Caki2 (cell line): ENCODE measurements at places on chromosomes 6 and 20. TPM values are rescaled to one million over a fixed set of nuclear protein-coding genes. Genes with fewer than 3 reads are reported as not detected.

Gene WDR46
- total RNA-seq, result 92.5 and 98.2 TPM in 2 replicates

Gene ALDH8A1
- 0.20 TPM in 1 of 2 replicates, not detected in the other for total RNA-seq

Gene VSTM2L
- total RNA-seq, result not detected in 2 replicates

Gene GNAS-AS1
- total RNA-seq, result 3.1 and 5.2 TPM in 2 replicates

Gene NT5E
- 46.2 and 47.0 TPM in 2 replicates for total RNA-seq

Gene CTCFL
- not detected in 2 replicates for total RNA-seq

Gene BCAS4
- 84.7 and 97.7 TPM in 2 replicates for total RNA-seq

Gene NKX2-2
- total RNA-seq, result not detected in 2 replicates

Gene ARHGAP40
- total RNA-seq, result 3.2 and 4.3 TPM in 2 replicates

Gene TCF15
- not detected in 2 replicates for total RNA-seq

Gene OR2H1
- total RNA-seq, result not detected in 2 replicates

Gene RRAGD
- total RNA-seq, result 6.5 and 8.3 TPM in 2 replicates

Gene RIPOR2
- total RNA-seq, result 2.3 and 13.6 TPM in 2 replicates

DNA sequence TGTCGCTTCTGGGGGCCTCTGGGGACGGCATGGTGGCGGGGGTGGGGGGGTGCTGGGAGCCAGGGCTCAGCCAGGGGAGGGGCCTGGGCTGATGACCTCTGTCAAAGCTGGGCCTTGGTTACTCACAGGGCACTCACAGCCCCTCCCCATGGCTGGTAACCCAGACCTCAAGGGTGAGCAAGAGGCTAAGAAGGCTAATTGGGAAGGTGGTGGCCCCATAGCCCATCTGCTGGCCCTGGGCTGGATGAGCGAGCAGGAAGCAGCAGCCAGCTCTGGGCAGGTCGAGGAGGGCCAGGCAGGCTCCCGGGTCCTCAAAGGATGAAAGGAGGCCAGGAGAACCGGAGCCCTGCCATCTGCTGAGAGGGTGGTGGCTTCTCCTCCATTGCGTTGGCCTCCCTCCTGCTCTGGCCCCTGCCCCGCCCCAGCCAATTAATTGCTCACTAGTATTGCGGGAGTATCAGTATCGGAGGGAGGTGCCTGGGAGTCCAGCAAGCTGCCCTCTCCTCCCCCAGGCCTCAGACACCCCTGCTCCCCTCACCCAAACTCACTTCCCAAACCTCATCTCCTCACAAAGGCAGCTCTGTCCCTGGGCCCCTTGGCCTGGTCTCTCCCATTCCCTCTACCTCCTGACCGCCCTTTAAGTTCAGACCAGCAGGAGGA is 1.0 kb upstream of the CDSN start:
- no peak for DNase-seq

DNA sequence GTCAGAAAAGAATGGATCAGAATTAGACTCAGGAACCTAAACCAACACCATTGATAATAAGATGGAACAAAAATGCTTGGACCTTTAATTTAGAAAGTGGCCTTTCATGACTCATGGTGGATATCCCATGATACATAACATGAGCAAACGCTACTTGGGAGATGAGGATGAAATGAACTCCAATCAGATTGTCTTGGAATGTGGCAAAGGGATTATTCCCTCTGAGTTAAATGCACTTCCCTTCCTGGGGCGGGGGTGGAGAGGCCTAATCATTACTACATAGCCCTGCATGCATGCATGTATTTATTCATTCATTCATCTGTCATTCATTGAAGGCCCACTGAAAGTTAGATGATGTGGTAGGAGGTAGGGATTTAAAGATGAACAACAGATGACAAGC is 174.0 kb downstream of the AIG1 start:
- no peak for DNase-seq

DNA sequence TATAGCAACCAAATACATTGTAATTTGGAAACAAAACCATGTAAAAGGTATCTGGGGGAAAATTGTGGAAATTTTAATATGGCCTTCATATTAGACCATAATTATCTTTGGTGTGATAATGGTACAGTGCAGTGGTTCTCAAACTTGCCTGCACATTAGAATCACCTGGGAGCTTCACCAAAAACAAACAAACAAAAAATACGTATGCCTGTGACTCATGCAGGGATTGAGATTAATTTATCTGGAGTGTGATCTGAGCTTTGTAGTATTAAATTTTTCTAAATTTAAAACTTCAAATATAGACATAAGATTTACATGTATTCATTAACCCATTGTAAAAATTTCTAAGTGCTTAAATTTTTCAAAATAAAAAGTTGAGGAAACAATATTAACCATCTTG is 31.5 kb downstream of the ARHGAP18 start:
- no peak for DNase-seq

GRCh38 chr6:20474874-20475542 is 59.2 kb upstream of the CDKAL1 start:
- DNase-seq, result no peak

GRCh38 chr6:28682542-28682941 is 156.9 kb downstream of the GPX5 start:
- no peak for DNase-seq

GRCh38 chr20:54193817-54194216 is 14.1 kb upstream of the PFDN4 start:
- no peak for DNase-seq

GRCh38 chr6:34243901-34244884 is 4.6 kb downstream of the SMIM29 start:
- peak; percentile 98 for DNase-seq

DNA sequence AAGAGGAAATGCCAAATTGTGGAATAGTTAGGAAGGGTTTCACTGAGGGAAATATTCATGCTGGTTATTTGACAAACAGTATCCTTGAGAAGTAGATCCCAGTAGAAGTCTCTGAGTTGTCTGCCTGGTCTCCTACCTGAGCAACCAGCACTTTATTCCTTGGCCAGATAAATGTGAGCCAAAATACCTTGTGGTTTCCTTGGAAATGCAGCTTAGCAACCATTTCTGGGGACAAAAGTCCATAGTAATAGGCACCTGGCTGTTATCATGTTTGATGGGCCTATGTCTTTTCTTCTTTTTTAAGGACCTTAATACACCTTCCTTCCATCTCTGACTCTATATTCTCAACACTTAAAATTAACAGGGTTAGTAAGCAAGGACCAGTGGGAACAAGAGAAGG is 217.1 kb upstream of the MARCKS start:
- DNase-seq, result no peak

- no peak for DNase-seq
These were observed 19.3 kb upstream of the RIMS4 start for GRCh38 chr20:44829688-44830087.

GRCh38 chr20:41078329-41078728 is 49.7 kb downstream of the TOP1 start:
- DNase-seq, result peak; percentile 51

GRCh38 chr6:75201021-75201420 is 4.8 kb downstream of the COL12A1 start:
- no peak for DNase-seq

DNA sequence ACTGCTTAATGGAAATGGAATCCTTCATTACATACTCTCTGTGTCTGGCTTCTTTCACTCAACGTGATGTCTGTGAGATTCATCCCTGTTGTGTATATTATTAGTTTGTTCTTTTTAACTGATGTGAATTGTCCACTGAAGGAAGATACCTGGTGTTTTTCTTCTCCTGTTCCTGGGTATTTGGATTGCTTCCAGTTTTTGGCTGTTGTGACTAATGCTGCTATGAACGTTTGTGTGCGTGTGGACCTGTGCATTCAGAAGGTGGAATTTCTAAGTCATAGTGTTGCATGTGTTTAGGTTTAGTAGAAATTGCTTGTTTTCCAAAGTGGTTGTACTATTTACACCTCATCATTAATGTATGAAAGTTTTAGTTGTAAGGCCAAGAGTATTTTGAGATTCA is 3.8 kb downstream of the TULP4 start:
- no peak for DNase-seq

DNA sequence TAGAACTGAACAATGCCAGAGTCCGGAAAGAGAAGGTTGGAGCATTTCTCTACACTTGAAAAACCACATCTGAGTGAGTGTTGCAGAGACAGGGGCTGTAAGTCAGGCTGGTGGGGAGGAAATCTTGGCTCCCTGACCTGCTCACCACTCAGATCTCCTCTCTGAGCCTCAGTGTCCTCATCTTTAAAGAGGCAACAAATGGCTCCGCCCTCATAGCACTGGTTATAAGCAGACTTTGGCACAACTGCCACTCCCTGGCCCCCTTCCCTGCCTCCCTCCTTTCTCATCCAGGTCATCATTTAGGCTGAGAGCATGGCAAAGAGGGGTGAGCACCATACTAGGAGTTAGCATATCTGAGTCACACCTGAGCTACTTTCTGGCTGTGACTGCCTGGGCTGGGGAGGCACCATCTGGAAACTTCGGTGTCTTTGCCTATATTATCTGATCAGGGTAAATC is 10.6 kb downstream of the SIRPG start:
- no peak for DNase-seq

GRCh38 chr20:46178891-46179290 is 60.8 kb downstream of the CD40 start:
- no peak for DNase-seq

DNA sequence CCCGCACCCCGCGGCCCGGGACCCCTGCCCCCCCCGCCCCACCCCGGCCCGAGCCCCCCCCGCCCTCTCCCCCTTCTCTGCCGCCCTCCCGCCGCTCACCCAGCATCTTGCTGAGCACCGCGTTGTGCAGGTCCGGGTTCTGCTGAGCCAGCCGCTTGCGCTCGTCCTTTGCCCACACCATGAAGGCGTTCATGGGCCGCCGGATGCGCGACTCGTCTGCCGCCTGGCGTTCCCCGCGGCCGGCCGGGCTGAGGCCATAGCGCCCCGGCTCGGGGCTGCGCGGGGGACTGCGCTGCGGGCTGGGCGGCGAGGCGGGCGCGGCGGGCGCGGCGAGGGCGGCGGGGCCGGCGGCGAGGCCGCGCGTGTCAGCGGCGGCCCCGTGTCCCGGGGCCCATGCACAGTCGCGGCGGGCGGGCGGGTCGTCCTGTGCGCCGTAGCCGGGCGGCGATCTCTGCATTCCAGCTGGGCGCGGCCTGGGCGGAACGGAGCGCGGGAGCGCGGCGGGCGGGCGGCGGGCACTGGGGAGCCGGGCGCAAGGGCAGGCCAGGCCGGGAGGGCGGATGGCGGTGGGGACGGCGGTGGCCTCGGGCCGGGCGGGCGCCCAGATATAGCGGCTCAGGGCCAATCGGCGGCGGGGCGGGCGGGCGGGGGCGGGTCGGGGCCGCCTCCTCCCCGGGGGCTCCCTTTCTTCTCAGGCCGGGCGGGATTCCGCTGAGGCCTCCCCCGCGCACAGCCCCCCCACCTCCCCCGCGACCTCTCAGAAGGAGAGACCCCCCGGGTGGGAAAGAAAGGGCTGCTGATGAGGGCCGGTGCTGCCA is at the start of gene SOX18:
Gene SOX18 (minus strand): TSS at position 580 of the 818 bp plus-strand sequence. CDS start 123 bp downstream, at position 457.
- no peak for DNase-seq

- DNase-seq, result no peak
These were observed 511 bp upstream of the SLC35B2 start for GRCh38 chr6:44257753-44258324.

GRCh38 chr6:1596088-1596852 is 13.4 kb upstream of the FOXC1 start:
- peak; percentile 51 for DNase-seq

DNA sequence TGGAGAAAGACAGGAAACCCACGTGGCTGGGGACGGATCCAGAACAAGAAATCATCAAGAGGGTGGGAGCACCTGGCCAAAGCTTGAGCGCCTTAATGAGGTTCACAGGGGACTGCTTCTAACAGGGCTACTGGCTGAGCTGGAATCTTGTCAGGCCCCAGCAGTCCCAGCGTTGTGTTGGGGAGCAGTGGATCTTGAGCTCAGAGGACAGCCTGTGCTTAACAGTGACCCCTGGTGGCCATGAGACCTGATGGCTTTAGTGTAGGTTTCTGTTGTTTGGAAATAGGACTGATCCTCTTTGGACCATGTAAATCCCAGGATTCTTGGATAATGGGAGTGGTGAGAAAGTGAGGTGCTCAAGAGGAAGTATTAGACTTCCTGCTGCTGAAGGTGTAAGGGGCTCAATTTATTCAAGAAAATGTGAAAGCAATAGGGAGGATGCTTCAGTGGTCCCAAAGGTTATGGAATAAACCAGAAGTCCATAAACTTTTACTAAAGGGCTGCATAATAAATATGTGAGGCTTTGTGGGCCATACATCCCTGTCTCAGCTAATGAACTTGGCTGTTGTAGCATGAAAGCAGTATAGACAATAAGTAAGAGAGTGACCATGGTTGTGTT is 216.2 kb downstream of the NFATC2 start:
- no peak for DNase-seq

DNA sequence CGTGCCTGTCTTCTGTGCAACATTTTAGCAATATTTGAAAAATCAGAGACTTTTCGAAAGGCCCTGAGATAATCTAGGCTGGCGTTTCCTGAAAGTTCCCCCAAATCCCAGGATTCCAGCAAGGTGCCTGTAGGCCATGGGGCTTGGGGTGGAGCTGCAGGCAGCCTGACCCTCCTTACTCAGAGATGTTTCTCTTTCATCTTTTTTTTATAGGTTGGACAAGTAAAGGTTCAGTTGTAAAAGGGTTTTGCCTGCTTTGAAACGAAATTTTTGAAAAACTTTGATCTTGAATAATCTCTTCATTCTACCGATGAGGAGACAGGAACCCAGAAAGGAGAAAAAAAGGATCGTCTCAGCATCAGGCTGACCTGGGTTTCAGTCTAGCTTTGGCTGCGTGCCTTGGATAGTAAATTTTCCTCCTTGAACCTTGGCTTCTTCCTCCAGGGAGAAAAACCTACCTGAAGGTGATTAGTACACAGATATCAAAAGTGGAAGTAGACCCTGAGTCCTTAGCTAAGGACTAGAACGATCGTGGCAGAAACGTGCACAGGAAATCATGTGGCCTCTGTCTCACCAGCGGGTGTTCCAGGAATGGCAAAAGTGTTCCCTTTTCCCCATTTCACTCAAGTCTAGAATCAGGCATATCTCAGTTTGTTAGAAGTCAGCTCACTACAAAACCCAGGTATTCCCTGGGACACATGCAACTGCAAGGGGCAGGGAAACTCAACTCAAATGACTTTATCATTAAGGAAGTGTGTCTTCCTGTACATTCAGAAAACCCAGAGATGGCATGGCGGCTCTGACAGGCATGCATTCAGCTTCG is 128.2 kb upstream of the PTPN1 start:
- DNase-seq, result no peak

DNA sequence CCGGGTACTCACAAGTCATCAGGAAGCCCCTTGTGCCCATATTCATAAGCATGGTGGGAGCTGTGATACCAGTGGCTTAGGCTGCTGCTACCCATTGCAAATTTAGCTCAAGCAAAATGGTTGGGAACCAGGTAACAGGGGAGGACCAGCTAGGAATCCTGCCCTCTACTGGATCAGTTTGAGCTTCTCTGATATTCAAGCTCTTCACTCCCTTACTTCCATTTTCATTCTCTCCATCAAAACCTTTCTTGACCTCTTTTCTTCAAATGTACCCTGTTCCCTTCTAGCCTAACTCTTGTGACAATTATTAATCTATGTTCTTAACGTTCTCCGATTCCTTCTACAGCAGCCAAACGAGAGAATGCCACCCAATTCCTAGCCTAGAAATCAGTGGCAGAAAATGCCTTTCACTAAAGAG is 9.7 kb downstream of the NOL7 start:
- DNase-seq, result peak; percentile 6

- DNase-seq, result no peak
These were observed 55.0 kb downstream of the TRERF1 start for GRCh38 chr6:42396720-42397119.
